Fibroblast of skin of left biceps (primary cell): ENCODE measurements at places on chromosomes 6 and 20.

- no peak for DNase-seq
Observed at GRCh38 chr6:34176261-34177031, 30.6 kb upstream of the GRM4 start.

DNA sequence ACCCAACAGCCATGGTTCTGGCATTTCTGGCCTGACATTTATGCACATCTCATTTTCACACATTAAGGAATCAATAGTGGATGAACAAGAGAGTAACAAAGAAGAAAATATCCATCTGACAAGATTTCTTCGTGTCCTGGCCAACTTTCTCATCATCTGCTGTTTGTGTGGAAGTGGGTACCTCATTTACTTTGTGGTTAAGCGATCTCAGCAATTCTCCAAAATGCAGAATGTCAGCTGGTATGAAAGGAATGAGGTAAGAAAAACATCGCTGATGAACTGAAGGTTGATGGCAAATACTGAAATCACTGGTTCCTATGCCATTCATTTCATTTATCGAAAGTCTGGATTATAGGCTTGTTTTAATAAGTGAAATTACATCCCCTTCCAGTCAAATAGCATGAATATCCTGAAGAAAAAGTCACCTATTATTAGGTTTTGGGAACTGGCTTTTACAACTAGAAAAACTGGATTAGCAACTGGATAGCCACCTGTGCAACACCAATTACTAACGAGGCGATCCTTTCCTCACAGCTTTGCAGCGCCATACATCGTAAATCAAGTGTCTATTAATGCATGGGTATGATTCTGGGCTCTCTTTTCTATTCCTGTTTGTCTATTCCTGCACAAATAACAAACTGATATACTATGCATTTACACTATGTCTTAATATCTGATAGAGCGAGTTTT, 50.2 kb upstream of the NOP56 start:
- no peak for DNase-seq

DNA sequence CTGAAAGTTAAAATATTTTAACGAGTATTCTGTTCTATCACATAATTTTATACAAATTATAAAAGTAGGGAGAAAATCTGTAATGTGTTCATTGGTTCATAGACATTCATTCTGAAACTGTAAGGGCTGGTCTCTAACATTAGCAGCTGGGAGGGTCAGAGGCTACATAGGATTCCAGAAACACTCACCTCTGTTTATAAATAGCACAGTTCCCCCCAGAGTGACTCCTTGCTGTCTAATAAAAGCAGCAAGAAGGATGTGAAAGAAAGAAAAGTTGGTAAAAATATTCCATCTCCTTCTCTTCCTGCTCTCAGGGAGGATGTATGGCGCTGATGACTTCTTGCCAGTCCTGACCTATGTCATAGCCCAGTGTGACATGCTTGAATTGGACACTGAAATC, 25.3 kb upstream of the NAA20 start:
- no peak for DNase-seq

- DNase-seq: no peak
Observed at GRCh38 chr20:59214073-59214472, 50.5 kb downstream of the ZNF831 start.

DNA sequence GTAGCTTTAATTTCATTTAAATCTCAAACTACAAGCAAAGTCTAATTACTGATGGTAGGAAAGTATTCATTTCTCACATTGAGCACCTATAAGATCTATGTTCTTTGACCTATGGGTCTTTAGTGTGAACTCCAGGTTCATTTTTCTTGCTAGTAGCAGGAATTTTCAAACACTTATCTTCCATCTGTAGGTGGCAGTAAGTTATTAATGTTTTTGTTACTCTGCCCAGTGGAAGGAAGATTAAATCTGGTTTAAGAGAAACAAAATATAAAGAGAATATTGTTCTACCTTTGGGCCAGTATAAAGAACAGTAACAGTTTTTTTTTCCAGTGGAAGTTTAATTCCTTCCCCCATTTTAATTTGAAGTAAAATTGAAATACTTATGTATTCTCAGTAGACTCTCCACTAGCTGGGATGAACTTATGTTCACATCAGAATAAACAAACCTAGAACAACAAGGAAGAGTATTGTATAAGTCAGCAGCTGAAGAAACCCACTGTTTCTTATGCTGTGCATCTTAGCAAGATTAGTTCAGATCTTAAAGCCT, 328.2 kb downstream of the PHF3 start:
- no peak for DNase-seq

DNA sequence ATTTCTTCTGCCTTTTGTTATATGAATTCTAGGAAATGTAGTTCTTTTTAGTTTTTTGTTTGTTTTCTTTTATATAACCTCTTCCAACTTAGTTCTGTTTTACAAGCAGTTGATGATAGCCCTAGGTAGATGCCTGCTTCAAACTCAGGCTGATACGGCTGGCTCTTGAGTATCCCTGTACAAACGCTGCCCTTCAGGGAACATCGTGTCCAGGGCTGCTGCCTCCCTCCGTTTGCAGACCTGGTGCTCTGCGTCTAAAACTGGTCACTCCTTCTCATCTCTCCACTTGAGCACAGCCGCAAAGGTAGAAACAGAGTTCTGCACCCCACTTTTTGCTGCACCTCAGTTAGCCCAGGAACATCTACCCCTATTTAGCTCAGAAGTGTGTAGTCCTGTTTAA, 310.1 kb downstream of the PRL start:
- DNase-seq: no peak

- no peak for DNase-seq
Observed at GRCh38 chr20:32672394-32672981, 1.3 kb downstream of the C20orf203 start.

GRCh38 chr6:90088009-90088408, 193.7 kb downstream of the GJA10 start:
- DNase-seq: peak; percentile 38

GRCh38 chr6:22146678-22146930, 150.2 kb downstream of the PRL start:
- DNase-seq: no peak

GRCh38 chr20:57587989-57588377, 27.1 kb downstream of the PCK1 start:
- DNase-seq: no peak

- no peak for DNase-seq
Observed at GRCh38 chr20:47740862-47741184, 44.5 kb downstream of the SULF2 start.

DNA sequence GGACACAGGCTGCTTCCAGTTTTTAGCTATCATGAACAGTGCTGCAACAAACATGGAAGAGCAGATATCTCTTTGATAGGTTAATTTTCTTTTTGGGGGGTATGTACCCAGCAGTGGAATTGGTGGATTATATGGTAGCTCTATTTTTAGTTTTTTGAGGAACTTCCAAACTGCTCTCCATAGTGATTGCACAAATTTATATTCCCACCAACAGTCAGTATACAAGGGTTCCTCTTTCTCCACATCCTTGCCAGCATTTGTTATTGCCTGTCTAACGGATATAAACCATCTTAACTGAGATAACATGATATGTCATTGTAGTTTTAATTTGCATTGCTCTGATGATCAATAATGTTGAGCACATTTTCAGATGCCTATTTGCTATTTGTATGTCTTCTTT, 237.6 kb downstream of the MMUT start:
- DNase-seq: no peak

DNA sequence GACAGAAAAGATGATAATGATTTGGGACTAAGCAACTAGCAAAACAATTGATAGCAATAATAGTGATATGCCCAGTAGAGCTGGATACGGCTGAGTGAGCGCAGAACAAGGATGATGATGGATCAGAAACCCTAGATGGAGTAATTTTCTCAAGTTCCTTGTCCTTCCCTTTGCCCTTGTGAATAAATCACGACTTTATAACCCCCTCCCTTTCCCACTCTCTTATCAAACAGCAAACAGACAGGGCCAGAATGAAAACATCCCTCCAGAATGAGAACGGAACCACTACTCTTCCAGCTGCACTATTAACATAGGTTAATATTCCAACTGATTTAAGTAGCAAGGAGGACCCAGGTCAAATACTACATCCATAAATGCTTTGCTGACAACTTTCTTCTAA, 1.3 kb upstream of the MTFR2 start:
- no peak for DNase-seq

DNA sequence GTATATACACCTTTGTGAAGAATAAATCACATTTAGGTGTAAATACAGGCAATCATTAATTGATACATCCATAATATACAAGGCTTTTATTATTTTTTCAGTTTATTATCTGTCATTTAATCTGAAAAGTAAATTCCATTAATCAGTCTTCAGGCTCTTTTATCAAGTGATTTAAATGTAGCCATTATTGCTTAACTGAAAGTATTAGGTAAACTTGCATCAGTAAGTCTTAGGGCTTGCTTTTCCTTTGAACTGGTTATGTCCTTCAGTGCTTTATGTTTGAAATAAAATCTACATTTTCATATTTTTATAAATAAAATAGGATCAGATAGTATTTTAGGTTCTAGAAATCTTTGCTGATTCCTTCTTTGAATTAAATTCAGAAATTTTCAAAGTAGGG, 4.1 kb downstream of the TPBG start:
- DNase-seq: no peak
